Retinal pigment epithelial cell (primary cell): ENCODE measurements at places on chromosomes 4 and X.

DNA sequence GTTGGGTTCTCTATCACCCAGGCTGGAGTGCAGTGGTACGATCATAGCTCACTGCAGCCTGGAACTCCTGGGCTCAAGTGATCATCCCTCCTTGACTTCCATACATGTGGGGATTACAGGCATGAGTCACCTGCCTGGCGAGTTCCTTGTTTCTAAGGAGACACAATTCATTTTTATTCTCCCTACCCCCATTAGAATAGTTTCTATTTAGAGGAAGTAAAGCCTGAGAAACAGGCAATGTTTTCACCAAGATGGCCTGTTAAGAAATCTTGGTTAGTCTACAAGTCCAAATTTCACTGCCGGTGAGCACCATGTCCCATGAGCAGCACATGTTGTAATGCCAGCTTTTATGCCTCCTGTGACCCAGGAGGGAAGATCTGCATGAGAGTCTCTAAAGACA lies 5.7 kb downstream of the CYBB start:
- peak; percentile 39 for DNase-seq

- no peak for DNase-seq
These were observed 107.3 kb downstream of the EFNB1 start for GRCh38 chrX:68936126-68936525.

- no peak for DNase-seq
These were observed 11.7 kb downstream of the TRMT2B start for GRCh38 chrX:101040197-101040596.

GRCh38 chr4:10015140-10015753 lies 6.0 kb downstream of the SLC2A9 start:
- DNase-seq, result no peak

DNA sequence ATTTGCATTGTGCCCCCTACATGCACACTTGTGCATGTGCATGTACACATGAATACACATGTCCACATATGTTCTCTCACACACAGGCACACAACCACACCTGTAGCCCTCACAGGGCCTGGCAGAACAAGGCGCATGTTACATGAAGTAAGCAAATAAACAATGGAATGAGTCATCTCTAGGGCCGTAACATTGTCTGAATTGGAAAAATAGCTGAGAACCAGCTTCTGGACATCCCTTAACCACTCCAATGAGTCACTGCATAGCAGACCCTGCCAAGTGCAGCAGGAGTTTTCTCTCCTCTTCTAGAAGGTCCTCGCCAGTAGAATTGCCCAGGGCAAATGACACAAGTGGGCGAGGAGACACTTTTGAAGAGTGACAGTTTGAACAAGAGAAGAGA lies 66.1 kb downstream of the MAGEA10 start:
- DNase-seq, result peak; percentile 43

DNA sequence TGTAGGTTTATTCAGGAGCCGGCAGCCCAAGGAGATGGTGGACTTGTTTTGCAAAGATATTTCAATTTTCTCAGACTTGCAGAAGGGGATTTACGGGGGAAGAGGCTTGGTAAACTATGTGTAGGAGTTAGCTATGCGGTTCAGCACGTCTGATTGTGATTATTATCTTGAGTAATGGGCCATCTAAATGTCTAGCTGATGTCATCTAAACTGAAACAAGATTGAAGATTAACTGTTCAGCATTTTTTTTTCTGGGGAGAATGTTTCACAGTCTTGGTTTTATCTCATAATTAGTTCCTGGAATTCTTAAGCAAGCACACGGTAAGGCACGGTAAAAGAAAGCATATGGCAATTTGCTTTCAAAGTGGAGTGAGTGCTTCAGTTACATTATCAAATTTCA lies 207.3 kb upstream of the CXorf51B start:
- DNase-seq, result no peak

DNA sequence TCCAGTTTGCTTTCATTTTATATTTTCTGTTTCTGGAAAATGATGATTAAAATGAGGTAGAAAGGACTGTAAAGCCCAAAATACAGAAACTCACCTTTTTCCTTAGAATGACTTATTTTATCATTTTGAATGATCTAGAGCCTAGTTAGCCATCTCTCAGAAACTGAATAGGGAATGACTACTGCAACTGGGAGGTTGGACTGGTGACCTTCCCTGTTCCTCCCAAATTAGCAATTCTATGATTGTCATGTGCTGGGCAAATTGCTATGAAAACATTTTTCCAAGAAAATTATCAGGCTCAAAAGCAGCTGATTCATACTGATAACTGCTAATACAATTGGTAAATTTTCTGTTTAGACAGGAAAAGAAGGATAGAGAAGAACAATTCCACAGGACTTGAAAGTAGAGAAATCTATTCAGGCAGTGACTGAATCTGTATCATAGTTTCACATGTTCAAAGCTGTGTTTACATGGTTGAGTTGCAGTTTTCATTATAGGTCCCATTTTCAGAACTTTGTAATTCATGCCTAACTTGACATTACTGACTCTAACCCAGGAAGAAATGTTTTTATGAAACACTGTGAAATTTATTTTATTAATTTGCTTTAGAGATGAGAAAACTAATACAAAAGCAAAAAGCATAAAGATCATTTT lies 43.4 kb upstream of the SEC24B start:
- no peak for DNase-seq

GRCh38 chr4:139651282-139652194 lies 14.1 kb upstream of the MGST2 start:
- DNase-seq, result no peak

- DNase-seq, result no peak
These were observed 82.8 kb downstream of the PHOX2B start for GRCh38 chr4:41665636-41666207.

GRCh38 chrX:95435198-95435597 lies 1249.4 kb upstream of the DIAPH2 start:
- DNase-seq, result no peak

DNA sequence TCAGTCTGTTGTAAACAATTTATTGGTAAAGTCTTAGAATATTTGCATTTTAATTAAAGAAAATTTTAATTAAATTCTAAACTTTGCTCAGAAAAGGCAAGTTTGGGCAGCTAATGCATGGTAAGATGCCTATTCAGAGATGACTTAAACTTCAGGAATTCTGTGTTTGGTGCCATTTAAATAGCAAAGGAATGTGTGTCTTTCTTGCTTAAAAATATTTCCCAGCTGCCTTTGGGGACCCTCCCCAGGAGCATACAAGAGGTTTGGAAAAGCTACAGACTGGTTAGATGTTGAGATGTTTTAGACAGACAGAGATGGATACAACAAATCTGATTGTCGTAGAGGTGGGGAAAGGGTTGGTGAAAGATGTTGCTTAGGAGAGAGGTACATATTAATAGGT lies 36.5 kb downstream of the AFF2 start:
- no peak for DNase-seq

DNA sequence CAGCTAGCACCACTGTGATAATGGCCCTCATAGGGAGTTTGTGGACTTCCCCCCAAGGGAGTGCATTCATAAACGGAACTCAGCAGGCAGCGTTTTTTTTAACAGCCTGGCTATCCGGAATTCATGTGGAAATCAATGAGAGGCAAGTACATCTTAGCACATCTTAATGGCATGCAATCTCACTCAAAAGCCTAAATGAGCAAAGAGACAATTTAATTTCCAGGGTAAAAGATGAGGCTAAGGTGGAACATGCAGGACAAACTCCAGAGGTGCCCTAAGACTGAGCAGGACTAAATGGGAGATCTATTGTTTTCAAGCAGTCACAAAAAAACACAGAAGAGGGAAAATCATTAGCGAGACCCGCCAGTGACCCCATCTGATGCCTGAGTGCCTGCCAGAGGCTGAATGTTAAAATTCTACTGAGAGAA lies 243.5 kb upstream of the KCNIP4 start:
- DNase-seq, result no peak

- no peak for DNase-seq
These were observed 2.1 kb downstream of the SASH3 start for GRCh38 chrX:129781680-129782495.

DNA sequence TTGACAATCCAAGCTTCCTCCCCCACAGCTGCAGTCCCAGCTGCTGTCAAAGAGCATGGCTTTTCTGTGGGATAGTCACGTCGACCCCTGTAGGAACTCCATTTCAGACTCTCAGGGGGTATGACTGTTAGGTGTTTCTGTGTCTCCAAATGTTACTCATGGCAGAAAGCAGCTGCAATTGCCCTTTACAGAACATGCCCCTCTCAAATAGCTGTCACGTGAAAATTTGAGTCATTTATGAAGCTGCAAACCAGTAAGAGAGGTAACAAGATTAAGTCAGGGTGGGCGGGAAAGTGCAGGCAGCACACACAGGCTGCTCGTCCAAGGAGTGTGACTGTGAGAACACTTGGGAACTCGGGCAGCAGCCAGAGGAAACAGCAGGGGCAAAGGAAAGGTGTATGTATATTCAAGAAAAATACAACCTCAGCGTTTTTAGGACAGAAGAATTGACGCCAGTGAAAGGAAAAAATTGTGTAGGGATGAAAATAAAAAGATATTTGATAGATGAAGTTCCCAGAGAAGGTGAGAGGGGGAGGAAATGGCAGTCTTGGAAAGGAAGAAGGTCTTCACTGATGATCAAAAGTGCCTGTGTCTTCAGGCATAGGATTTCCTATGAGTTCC lies 66.5 kb upstream of the TMEM184C start:
- DNase-seq, result peak; percentile 77

DNA sequence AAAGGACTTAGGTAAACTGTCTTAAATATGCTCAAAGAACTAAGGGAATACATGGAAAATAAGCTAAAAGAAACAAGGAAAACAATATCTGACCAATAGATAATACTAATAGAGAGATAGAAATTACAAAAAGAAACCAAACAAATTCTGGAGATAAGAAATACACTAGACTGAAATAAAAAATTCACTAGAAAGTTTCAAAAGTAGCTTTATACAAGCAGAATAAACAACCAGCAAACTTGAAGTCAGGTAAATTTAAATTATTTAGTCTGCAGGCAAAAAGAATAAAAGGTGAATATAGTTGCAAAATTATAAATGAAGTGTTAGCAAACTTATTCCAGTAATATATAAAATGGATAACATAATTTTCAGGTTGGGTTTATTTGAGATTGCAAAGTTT lies 760.9 kb upstream of the INTU start:
- DNase-seq, result no peak

DNA sequence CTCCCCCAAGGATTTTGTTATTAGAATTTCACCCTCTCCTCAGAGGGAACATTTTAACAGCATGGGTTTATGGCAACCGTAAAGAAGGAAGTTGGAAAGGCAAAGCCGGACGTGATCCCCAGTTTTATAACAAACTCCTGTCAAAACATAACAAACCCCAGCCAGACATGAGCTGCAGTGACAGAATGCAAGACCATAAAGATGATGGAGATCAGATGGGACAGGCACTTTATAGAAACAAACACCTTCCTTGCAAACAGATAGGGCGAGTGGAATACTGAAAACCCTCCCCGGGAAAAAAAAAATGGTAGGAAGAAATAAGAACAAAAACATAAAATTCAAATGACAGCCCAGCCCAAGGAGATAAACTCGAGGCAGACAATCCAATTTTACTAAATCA lies 281.4 kb downstream of the LDB2 start:
- no peak for DNase-seq

- DNase-seq, result no peak
These were observed 9.4 kb downstream of the TEX13A start for GRCh38 chrX:105211066-105211575.

GRCh38 chr4:145486603-145487002 lies 5.0 kb downstream of the SMAD1 start:
- no peak for DNase-seq

GRCh38 chr4:7503559-7504249 lies 69.0 kb upstream of the PSAPL1 start:
- DNase-seq, result no peak

DNA sequence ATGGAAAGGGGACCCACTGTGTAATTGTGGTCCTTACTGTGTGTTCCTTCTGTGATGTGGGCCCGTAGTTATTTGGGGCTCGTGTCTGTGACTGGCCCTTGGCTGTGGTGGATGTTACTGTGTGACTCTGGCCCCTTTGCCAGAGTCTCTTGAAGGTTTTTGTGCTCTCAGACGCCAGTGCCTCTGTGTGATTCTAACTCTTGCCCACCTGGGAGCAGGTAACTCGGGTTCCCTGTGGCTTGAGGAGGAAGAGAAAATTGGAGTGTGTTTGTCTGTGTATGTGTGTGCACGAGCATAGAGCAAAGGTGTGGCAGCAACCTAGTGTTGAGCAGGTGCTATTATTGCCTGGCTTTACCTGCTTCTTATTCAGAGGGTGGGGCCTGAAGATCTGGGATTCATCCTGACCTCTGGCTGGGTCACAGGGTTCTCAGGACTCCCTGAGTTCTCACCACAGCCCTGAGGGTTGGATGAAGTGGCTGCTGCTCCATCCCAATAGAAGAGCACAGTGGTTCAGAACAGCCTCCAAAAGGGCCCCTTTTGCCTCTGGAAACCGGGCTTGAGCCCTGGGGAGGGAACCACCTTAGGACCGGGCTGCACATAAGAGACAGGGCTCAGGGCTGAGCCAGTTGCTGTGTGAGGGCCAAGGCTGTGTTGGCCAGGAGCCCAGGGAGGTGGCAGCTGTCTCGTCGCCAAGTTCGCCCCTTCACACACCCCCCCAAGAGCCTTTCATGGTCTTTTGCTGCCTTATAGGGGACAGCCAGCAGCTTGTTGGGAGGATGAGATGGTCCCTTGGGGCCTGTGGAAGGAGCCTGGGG lies 1.3 kb downstream of the RBM10 start:
- no peak for DNase-seq

DNA sequence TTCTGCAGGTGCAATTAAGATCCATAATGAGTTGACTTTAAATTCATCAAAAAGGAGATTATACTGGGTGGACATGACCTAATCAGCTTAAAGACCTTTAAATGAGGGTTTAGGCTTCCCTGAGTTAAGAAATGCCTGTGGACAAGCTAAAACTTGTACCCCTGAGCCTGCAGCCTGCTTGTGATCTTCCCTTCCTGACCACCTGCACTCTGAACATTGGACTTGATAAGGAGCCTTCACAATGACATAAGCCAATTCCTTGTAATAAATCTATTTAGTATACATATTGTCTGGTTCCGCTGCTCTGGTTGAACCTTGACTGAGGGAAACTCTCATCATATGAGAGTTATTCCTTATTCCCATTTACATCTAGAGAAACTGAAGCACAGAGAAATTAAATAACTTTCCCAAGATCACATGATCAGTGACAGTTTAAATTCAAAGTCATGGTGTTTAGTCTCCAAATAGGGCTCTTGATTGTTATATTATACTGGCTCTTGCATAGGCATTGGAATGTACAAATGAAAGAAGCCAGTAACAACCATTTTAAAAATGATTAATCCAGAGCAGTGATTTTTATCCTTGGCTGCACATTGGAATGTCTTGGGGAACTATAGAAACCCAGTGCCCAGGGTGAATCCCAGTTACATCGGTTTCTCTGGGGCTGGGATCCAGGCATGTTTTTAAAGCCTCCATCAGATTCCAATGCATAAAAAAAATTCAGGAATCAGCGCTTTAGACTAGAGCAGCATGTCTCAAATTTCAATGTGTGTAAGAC lies 136.1 kb downstream of the MSL3 start:
- no peak for DNase-seq

DNA sequence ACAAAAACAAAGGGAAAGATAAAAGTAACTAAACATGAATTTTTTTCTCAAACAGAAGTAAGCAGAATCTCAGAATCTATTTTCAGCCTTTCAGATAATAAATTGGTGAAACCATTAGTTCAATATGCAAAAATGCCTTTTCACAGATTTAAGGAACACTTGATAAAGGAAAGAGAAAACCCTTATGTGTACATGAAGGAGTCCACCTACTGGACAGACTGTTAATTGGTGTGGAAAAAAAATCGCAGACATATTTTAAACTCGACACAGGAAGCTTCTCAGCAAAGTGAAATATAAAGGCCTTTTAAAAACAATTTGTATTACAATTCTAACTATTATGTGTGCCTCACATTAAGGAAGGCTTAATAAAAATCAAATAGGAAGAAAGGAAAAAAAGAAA lies 22.3 kb downstream of the COX7B2 start:
- no peak for DNase-seq

GRCh38 chr4:105714071-105714521 lies 5.5 kb downstream of the GSTCD start:
- peak; percentile 19 for DNase-seq
